ENCODE measurements at places on chromosomes 1 and 21.

- no peak for DNase-seq
Measured at GRCh38 chr1:245039196-245039595, 115.6 kb upstream of the KIF26B start.

DNA sequence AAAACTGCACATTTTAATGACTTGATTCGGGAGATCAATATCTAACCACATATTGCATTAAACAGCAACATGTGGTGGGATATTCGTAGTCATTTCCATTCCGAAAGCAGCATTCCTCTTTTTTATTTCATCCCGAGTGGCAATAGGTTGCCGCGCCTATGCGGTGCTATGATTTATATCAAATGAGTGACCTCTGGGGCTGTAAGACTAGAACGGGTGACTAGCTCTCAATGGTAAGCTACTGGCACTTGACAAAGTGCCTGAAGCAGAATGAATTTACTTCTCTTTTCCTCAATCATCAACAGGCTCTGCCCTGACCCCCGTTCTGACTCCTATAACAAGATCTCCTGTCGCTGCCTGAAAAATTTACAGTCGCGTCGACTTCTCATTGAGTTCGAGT is 162.3 kb downstream of the ZNF281 start:
- no peak for DNase-seq

DNA sequence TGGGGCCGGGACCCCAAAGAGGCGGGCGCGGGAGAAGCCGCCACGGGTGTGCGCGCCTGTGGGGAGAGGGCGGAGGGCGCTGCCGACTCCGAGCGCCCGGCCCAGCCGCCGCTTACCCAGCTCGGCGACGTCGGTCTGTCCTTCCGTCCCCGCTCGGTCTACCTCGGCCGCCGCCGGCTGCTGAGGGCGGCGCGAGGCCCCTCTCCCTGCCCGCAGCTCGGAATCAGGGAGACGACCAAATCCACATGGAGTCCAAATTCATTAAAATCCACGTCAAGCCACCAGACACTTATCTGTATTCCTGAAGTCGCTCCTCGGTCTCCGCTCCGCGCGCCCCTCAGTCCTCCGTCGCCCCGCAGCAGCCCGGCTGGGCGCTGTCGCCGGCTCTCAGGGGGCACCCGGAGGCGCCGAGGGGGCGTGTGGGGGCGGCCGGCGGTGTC is 637 bp downstream of the PLXNA2 start:
- no peak for DNase-seq

DNA sequence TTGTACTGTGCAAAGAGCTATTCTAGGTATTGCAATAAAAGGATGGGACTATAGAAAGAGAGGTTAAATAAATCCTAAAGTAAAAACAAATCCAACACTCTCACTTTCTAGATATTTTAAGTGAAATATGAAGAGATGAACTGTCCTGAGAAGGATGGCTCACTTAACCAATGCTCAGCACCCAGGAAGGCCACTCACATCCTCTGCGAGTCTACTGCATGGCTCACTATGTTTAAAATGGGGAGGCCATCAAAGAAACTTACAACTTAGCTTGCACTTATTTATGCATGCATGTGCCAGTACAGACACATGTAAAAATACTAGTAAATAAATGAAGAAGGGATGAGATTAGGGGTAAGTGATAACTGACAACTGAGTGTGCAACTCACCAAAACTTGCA is 37.5 kb downstream of the PLPPR5 start:
- DNase-seq: no peak

- no peak for DNase-seq
Measured at GRCh38 chr1:27513958-27514357, 24.0 kb upstream of the WASF2 start.

Measured in AG04450 (cell line).